ENCODE measurements at places on chromosomes 1 and 21.

GRCh38 chr1:16153999-16154673 lies 1.7 kb downstream of the EPHA2 start:
- no peak for DNase-seq

GRCh38 chr1:68010090-68010489 lies 40.3 kb downstream of the DIRAS3 start:
- no peak for DNase-seq

- DNase-seq, result no peak
Measured at GRCh38 chr1:159965263-159965662, 11.2 kb upstream of the SLAMF9 start.

DNA sequence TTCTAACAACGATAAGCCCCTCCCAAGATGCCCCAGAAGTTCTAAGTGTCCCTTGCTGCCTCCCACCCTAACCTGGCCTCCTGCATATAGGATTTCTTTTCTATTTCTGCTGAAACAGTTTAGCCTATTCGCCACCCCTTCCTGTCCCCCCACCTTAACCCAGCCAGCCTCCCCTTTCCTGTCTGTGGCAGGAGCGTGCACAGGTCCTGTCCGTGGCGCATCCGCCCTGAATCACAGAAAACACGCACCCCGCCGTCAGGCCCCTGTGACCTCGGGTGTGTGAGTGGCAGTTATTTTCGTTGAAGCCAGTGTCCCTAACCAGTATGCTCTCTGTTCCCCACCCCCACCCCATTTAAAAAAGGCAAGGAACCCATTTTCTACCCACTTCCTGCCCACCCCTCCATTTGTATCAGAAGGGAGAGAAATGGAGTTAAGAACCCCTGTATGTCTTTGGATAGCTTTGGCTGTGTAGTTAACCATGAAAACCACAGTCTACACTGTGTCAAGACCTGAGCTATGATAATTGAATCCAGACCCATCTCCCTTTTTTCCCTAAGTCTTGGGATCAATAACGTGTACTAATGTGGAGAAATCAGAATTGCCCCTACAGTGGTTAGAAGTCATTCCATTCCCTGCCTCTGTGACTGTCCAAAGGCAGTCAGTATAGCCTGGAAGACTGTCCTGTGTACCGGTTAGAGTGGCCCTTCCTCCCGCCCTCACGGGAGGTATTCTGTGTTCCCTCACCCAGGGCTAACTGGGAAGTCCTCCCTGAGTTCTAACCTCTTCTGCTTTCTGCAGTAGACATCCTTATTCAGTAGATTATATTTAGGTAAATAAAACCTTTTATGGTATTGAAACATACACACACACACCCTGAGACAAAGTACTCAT lies 1.8 kb downstream of the PLEKHO1 start:
- DNase-seq, result no peak

- peak; percentile 46 for DNase-seq
Measured at GRCh38 chr1:56081173-56081572, 498.2 kb downstream of the PLPP3 start.

DNA sequence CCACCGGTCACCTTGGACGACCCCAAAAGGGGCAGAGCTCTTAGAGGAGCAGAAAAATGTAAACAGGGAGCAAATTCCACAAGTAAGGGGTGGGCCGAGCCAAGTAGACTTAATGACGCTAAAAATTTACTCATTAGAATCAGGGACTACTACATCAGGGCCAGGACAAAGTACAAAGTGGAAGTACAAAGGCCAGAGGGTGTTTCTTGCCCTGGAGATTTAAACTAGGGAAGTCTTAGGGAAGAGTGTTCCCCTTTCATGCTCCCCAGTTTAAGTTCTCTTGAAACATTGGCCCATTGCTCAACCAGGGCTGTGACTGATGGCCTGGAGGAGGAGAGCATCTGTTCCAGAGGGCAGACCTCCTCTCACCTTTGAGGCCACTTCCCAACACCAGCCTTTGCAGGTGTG lies 48.6 kb downstream of the BACH1 start:
- no peak for DNase-seq

DNA sequence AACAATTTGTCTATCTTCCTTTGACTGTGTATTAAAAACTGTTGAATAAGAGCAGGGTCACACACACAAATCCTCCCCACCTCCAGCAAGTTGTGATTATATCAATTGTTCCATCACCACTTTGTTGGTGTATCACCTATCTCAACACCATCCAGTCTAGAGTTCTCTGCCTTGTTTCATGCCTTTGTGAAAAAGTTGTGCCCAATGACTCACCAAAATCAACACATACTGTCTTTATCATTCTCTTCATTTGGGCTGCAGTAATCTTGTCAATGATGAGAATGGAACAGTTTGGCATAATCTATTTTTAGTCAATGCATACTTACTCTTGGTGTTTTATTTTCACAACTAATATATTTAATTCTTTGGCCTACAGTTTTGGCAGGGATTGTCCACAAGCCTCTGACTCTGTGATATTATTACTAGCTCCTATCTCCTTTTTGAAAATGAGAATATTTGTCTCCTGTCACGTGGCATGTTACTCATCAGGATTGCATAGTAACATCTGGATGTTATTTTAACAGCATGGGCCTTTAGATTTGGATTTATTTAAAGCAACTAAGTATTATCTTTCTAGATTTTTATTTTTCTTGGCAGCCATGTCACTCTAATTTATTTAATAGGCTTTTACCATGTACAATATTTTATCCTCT lies 5.1 kb downstream of the C1orf87 start:
- peak; percentile 72 for DNase-seq

DNA sequence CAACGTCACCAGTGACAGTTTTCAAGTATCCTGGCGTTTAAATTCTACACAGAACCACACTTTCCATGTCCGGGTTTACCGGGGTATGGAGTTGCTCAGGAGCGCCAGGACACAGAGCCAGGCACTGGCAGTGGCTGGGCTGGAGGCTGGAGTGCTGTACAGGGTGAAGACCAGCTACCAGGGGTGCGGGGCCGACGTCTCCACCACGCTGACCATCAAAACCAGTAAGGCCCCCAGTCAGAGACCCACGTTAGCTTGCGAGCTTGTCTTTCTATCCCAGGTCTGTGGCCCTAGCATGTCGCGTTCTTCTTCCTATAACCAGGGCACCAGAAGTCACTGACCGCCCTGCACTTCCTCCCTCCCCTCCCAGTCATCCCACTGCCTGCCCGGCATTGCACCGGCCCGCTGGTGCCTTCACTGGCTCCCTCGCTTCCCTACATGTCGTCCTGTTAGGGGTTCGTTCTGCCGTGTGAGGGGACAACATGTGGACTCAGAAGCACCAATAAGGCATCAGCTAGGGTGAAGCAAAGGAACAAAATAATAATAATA lies 27.9 kb downstream of the UMODL1 start:
- no peak for DNase-seq

DNA sequence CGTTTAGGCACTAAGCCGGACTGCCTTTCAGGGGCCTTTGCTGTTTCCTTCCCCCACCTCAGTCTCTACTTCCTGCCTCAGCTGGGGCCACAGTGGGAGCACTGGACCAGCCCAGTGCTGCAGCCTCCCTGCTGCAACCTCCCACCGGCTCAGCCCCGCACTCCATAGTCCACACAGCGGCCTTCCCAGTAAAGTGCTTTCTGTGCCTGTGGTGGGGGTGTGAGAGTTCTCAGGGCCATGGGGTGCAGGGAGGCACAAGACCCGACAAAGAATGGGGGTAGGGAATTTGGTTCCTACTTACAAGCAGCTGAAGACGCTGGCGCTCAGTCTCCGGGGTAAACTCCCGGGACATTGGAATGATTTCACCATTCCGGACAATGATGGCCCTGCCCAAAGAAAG lies 3.5 kb downstream of the PPM1J start:
- no peak for DNase-seq

- no peak for DNase-seq
Measured at GRCh38 chr1:145729196-145729595, 9.9 kb downstream of the CD160 start.

DNA sequence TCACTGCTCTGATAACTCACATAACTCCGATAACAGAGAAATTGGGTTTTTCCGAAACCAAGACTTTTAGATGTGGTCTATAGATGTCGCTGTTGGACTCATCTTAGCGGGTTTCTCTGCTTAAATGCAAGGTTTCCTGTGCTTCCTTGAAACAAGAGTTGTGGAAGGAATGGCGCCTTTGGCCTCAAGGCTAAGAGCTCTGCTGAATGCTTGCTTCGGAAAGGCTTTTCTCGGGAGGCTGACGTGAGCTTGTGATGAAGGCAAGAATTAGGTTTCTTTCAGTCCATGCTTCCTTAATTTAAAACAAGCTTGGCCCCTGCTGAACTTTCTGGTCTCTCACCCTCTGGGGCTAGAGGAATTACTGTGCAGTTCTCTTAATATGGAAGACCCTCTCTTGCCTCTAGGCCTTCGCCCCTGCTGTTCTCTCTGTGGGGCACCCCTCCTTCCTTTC lies 113.5 kb downstream of the MAP3K21 start:
- peak; percentile 43 for DNase-seq

GRCh38 chr1:51346086-51346942 lies 16.0 kb upstream of the TTC39A start:
- DNase-seq, result no peak

DNA sequence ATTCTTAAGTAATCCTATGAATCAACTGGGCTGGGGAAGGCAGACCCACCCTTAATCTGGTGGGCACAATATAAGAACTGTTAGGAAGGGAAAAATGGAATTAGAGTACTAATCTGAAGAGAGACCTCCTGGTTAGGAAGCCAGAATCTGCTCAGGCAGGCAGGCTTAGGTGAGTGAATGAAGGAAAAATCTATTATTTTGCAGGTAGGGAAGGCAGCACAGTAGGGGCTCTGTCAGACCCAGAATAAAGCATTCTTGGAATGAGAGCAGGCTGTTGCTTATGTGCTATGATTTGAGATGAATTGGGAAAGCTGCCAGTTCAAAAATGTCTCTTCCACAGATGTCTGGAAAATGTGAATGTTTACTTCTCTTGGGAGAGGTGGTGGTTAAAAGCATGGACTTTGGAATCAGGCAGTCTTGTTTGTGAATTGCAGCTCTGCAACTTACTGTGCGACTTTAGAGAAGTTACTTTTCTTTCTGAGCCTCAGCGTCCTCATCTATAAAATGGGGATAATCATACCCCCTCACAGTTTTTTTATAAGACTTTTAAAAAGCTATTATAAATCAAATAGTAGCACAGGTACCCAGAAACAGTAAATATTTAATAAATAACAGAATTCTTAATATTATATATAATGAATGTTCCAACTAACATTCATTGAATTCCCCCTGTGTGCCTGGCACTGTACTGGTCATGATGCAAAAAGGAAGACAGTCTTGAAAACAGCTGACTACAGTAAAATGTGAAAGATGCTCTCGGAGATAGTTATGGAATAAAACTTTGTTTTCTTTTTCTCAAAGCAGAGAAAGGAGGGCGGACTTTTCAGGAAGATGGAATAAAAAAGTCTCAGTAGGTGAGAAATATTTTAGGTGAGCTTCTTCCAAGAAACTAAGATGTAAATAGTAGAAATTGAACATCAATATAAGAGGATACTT lies 15.3 kb upstream of the ZNF644 start:
- no peak for DNase-seq

DNA sequence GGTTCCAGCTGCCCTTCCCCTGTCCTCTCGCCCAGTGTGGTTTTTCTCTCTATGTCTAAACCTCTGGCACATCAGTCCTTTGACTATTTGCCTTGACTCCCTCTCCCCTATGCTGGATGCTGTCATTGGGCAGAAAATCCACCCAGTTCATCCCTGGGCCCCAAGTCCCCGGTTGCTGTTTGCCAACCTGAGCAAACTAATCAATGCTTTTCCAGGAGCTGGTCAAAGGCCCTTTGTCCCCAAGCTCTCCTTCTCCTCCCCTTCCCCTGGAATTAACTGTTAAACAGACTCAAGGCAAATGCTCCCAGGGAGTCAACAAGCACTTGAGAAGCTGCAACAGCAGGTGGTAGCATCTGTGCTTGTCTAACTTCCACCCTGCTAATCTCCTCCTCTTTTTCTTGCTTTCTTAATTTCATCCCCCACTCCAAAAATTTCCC lies 102.7 kb downstream of the LMX1A start:
- no peak for DNase-seq

DNA sequence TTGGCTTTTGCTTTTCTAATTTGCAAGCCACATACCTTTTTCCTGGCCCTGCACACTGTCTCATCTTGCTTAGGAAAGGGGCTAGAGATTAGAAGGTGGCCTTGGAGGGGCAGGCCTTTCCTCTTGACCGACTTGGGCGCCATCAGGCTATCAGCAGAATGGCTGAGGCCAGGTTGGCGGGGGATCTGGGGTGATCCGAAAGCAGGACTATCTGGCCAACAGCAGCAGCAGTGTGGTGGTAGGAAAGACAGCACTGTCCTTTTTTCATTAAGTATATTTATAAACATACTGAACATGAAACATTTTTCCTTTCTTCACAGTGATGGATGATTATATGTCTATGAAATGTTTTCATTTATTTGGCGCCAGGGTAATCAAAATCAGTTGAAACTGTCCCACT lies 23.5 kb upstream of the RUNX1 start:
- no peak for DNase-seq

DNA sequence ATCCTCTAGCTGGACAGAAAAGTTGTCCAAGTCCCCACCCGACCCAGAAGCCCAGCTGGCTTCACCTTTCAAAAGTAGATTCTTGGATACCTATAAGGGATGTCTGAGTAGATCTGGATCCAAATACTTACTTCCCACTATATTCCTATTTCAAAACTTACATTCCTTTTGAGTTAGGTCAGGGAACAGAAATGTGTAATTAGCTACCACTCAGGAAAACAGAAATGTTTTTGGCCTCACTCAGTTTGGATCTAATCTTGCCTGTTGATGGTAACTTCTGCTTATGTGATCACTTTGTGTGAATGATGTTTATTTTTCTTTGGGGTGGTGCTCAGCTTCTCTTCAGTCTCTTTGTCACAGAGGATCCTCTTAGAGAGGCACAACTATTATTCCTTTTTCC lies 814.4 kb upstream of the RGS18 start:
- no peak for DNase-seq

GRCh38 chr1:69846267-69846666 lies 278.5 kb downstream of the LRRC7 start:
- no peak for DNase-seq

GRCh38 chr1:54296666-54297065 lies 96.7 kb downstream of the MRPL37 start:
- no peak for DNase-seq

DNA sequence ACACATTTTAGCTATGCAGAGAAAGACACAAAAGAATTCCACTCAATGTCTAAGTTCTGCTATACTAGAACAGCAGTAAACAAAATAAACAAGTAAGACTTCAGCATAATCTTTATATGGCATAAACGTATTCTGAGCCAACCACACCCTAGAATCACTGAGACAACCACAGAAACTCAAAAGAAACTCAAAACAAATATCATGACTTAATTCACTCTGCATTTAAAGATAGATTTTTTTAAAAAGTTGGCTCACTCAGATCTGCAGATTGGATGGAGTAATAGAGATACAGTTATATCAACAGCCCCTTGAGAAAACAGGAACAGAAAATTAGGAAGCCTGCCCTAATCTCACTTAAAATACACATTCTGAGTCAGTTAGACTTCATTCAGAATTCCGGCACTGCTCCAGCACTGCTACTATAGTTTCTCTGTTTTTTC lies 95.0 kb downstream of the COL24A1 start:
- peak; percentile 11 for DNase-seq

DNA sequence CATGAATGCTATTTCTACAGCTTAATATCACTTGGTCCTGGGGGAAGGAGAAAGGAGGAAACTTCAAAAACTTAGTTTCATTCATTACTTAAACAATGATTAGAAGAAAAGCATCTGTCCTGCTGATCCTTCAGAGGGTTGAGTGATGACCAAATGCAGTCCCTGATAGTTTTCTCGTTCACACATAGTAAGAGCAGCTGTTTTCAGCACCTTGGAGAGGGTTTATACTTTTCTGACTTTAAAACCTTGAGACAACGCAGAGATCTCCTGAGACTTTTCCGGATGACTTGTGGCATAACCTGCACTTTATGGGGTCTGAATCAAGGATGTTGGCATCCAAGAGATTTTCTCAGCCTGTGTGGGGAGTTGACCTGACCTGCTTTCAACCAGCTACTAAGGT lies 94.0 kb upstream of the KCND3 start:
- DNase-seq, result peak; percentile 4
